ENCODE measurements at places on chromosomes 2 and 18.
A peak's percentile ranks its signal among the peaks of the same experiment; 100 is the strongest.

- no peak for DNase-seq
These were observed 292.0 kb upstream of the CDH2 start for GRCh38 chr18:28468901-28469300.

GRCh38 chr18:31634331-31634713, 42.6 kb downstream of the TTR start:
- H3K36me3 ChIP-seq: no peaks in the 10 kb centered on the region
- DNase-seq: no peak
- no peak overlapping the region for H3K4me3 ChIP-seq
- H3K27ac ChIP-seq: no peak overlapping the region
- H3K4me1 ChIP-seq: peaks cover 16% of the 10 kb centered on the region

GRCh38 chr2:188978291-188979081, 4.3 kb downstream of the COL3A1 start:
- no peak overlapping the region for H3K27ac ChIP-seq
- no peak for DNase-seq

- no peaks in the 10 kb centered on the region for H3K27me3 ChIP-seq
- DNase-seq: peak; percentile 33
- no peaks in the 10 kb centered on the region for H3K36me3 ChIP-seq
- peaks cover 6% of the 10 kb centered on the region for H3K4me1 ChIP-seq
- H3K4me3 ChIP-seq: no peak overlapping the region
These were observed 129.7 kb upstream of the TTC39C start for GRCh38 chr18:23884681-23885375.

DNA sequence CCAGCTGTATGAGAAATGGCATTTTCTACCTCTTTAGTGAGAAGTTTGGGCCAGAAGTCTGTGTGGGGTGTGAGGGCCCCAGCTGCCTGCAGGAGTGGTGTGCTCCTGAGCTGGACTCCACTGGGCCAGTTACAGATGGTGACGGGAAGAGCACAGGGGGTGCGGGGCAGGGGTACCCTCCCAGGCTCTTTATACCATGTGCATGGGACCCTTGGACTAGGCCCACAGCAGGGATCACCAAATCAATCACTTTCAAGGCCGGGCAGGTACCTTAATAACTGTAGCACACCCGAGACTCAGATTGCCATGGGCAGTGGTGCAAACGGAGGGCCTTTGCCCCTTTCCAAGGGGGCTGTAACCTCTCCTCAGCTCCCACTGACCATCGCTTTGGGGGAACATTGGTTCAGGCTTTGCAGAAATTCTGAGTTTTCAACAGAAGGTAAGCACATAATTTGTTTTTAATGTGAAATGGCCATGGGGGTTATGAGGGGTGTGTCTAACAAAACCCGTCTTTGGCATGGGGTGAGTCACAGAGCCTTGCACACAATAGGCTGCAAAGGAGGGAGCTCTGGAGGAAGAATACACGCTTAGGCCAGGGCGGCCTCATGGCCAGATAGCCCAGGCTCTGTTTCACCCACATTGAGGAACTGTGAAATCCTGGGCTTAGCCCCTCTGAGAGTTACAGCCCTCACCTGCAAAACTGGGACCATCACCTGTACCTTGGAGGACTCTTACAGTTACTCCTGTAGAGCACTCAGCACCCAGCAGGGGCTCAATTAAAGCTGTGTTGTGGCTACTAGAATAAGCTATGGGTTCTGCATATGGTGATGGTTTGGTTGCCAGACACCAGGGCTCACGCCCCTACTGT, 141.0 kb upstream of the BCL2L11 start:
- peaks cover 4% of the 10 kb centered on the region for H3K4me1 ChIP-seq
- no peaks in the 10 kb centered on the region for H3K27me3 ChIP-seq
- no peaks in the 10 kb centered on the region for H3K36me3 ChIP-seq
- no peak overlapping the region for H3K4me3 ChIP-seq

DNA sequence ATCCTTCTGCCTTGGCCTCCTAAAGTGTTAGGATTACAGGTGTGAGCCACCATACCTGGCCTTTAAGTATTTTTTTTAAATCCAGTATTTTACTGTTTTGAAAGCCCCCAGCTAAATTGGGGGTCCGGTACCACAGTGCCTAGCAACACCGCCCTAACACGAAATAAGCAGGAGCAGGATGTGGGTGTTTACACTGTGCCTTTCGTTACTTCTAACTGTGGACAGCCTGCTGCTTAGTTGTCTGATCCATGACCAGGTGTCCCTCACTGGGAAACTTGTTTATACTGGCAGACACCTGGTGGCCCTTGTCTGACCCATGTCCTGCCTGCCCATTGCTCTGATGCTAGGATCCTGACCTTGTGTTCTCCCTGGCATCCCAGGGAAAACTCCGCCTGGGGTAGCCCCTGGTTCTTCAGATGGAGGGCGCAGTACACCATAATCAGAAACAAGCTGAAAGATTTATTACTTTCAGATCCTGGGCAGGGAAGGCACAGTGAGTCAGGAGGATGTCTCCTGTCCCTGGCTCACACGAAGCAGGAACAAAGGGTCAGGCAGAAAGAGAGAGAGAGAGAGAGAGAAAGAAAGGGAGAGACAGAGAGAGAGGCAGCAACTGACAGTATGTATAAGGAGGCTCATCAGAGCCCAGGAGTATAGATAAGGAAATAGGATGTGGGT, 55.7 kb downstream of the NCAPH start:
- no peak overlapping the region for H3K27ac ChIP-seq
- no peaks in the 10 kb centered on the region for H3K36me3 ChIP-seq
- H3K27me3 ChIP-seq: peaks cover 5% of the 10 kb centered on the region
- H3K4me1 ChIP-seq: no peaks in the 10 kb centered on the region
- no peak overlapping the region for H3K4me3 ChIP-seq

DNA sequence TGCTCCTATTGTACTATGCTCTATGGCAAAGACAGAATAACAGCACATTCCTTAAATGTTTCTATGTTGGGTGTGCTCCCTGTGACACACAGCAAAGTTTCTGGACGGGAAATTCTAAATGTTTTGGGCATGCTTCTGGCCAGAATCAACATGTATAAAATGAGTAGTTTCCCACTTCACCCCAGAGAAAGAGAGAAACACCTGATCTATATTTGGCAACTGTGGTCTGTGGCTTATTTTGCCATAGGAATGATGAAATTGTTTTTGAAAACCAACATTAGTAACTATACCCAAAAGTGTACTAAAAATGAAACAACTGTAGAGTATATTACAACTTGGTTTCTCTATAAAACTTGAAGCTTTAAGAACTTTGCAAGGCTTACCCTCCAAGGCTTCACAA, 89.1 kb downstream of the RAD51AP2 start:
- DNase-seq: no peak
- H3K4me1 ChIP-seq: no peaks in the 10 kb centered on the region
- H3K4me3 ChIP-seq: no peak overlapping the region
- H3K36me3 ChIP-seq: no peaks in the 10 kb centered on the region
- no peak overlapping the region for H3K27ac ChIP-seq
- no peaks in the 10 kb centered on the region for H3K27me3 ChIP-seq

DNA sequence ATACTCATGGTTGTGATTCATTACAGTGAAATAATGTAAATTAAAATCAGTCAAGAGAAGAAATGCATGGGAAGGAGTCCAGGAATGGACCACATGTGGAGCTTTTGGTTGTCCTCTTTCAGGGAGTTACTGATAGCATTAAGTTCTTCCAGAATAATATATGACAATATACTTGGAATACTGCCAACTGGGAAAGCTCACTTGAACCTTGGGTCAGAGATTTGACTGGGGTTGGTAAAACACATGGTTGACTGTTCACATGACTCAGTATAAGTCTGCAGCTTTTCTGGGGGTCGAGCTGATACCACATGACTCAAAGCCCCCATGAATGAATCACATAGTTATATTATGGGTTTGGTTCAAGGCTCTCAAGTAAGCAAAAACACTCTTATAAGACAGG, 1109.0 kb upstream of the CHAC2 start:
- H3K4me1 ChIP-seq: no peaks in the 10 kb centered on the region
- H3K36me3 ChIP-seq: no peaks in the 10 kb centered on the region

- H3K4me3 ChIP-seq: no peak overlapping the region
- no peaks in the 10 kb centered on the region for H3K36me3 ChIP-seq
- no peak for DNase-seq
- no peaks in the 10 kb centered on the region for H3K27me3 ChIP-seq
- no peak overlapping the region for H3K27ac ChIP-seq
These were observed 180.3 kb upstream of the BCL2L11 start for GRCh38 chr2:110940376-110940910.

DNA sequence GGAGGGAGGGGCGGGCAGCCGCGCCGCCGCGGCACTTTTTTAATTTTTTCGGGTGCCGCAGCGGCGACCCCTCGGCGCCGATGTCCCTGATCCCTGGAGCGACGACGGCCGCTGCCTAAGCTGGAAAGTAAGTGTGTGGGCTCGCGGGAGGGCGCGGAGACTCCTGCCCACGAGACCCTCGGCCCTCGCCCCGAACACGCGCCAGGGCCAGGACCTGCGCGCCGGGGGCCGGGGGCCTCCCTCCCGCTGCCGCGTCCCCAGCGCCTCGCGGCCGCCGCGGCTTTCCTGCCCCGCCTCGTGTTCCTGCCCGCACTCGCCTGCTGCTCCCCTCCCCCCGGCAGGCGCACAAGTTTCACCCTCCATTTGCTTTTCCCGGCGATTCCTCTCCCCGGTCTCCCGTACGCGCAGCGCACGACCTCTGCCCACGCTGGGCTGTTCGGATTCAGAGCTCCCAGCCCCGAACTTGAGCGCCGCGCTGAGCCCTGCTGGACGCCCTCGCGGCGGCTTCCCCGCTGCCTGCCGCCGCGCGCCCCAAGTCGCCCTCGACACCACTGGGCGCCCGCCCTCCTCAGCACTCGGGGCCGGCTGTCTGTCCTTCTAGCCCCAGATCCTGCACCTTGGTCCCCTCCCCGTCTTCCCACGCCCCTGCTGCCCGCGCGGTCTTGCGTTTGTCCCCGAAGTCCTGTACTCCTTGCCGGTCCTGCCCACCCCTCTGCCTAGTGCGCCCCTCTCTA, 507 bp downstream of the PKP4 start:
- no peaks in the 10 kb centered on the region for H3K27me3 ChIP-seq
- H3K4me3 ChIP-seq: peak overlapping the region; percentile 86
- no peaks in the 10 kb centered on the region for H3K36me3 ChIP-seq
- no peaks in the 10 kb centered on the region for H3K4me1 ChIP-seq

DNA sequence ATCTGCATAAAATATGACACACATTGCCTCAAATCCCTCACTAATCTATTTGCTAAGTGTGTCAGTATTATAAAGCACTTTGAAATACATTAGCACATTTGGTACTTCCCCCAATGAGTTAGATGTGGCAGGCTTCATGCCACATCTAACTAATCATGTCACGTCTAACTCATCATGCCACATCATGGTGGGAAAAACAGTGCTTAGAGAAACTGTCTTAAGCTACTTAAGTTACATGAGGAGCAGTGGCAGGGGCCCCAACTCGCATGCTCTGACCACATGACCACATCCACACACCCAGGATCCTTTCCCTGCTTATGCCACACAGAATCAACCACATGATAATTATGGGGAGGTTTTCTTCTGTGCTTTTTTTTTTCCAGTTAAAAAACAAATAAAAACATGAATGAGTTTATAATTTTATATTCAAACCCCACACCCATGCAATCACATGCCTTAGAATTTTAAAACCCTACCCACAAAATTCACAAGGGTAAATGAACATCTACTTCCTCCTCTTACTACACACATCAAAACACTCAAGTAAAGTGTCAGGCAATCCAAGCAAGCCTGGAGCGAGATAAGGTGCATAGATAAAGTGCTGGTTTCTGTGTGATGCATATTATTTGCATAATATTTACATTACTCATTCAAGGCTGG, 1.6 kb downstream of the ABCA12 start:
- no peaks in the 10 kb centered on the region for H3K4me1 ChIP-seq
- H3K27me3 ChIP-seq: peaks cover 3% of the 10 kb centered on the region
- no peak for DNase-seq
- no peak overlapping the region for H3K27ac ChIP-seq
- H3K36me3 ChIP-seq: no peaks in the 10 kb centered on the region

DNA sequence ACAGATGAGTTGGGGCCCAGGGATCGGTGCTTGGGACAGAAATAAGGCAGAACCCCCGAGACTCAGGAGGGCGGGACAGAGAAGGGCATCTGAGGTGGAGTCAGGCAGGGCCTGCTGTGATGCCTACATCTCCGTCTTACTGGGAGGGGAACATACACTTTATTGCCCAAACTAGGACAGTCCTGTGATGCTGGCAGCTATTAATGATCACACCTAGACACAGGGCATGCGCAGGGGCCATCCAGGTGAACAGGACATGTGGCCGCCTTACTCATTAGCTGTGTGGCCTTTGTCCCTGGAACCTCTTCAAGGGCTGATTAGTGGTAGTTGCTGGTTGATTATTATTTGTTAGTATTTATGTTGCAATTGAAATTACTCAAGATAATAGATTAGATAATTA, 33.2 kb downstream of the MLPH start:
- no peak for DNase-seq
- H3K27me3 ChIP-seq: no peaks in the 10 kb centered on the region
- no peaks in the 10 kb centered on the region for H3K36me3 ChIP-seq
- H3K27ac ChIP-seq: no peak overlapping the region

GRCh38 chr2:143140864-143141661, 11.8 kb downstream of the ARHGAP15 start:
- no peak for DNase-seq
- H3K36me3 ChIP-seq: peaks cover 8% of the 10 kb centered on the region
- H3K27me3 ChIP-seq: no peaks in the 10 kb centered on the region

DNA sequence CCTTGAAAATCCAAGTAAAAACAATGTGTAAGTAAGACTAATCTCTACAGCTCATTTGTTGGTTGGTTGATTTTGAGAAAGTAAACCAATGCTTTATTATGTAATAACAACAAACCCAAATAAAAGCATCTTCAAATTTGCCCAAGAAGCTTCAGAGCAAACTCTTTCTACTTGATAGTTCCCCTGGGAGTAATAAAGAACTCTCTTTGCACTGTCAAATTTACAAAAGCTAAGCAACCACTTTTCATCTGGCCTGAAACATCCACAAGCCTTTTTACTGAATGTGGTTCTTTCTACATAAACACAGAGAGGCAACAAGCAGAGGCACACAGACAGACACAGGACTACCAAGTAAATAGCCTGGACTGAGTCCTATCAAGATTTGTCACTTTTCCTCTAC, 28.8 kb upstream of the CACNB4 start:
- no peaks in the 10 kb centered on the region for H3K27me3 ChIP-seq
- H3K27ac ChIP-seq: no peak overlapping the region
- peaks cover 25% of the 10 kb centered on the region for H3K36me3 ChIP-seq
- no peaks in the 10 kb centered on the region for H3K4me1 ChIP-seq
- DNase-seq: no peak
- H3K4me3 ChIP-seq: no peak overlapping the region

GRCh38 chr2:237189799-237190198, 104.1 kb downstream of the COPS8 start:
- H3K4me1 ChIP-seq: no peaks in the 10 kb centered on the region
- H3K27ac ChIP-seq: no peak overlapping the region
- peaks cover 18% of the 10 kb centered on the region for H3K27me3 ChIP-seq
- no peak overlapping the region for H3K4me3 ChIP-seq
- DNase-seq: no peak
- H3K36me3 ChIP-seq: no peaks in the 10 kb centered on the region

All from T-cell (primary cell).